NCI-H446 (cell line): ENCODE measurements at places on chromosomes 3 and 15.

DNA sequence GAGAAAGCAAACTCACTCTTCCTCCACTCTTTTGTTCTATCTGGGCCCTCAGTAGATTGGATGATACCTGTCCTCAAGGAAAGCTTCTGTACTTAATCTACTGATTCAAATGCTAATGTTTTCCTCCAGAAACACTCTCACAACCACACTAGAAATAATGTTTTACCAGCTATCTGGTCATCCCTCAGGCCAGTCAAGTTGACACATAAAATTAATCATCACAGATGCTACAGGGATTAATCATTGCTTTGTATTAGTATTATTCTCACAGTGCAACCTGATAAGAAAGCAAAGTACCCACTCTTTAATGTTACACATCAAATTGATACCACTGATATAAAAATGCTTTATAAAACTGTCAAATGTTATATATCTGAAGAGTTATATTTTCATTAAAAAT, 52.9 kb upstream of the ARL6 start:
- no peak for DNase-seq

DNA sequence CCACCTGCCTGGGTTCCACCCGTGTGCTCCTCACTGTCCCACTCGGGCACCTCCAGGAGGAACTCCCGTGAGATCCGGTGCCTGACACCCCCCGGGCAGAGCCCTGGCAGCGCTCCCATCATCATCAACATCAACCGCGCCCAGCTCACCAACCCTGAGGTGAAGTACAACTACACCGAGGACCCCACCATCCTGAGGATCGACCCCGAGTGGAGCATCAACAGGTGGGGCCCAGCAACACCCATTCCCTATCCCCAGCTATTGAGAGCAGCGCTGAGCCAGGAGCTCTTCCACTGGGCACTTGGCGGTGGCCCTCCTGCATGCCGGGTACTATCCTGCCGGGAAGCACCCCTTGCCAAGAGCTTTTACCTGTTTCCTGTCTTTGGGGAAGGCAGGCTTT, 33.5 kb downstream of the PLXNA1 start:
- no peak for DNase-seq

DNA sequence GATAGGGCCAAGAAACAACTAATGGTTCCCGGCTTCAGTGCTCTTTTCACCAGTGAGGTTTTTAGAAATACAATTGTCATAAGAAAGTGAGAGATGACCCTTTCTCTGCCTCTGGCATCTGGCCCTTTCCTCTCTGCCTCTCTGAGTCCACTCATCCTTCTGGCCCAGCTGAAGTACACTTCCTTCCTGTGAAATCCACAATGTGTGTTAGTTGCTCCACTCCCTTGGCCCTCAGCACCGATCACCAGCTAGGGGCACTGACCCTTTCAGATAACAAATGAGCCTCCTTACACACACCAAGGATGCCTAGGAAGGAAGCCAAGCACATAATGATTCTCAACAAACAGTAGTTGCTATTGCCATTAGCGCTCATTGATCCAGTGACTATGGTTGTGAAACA, 2.9 kb upstream of the CAV3 start:
- no peak for DNase-seq

DNA sequence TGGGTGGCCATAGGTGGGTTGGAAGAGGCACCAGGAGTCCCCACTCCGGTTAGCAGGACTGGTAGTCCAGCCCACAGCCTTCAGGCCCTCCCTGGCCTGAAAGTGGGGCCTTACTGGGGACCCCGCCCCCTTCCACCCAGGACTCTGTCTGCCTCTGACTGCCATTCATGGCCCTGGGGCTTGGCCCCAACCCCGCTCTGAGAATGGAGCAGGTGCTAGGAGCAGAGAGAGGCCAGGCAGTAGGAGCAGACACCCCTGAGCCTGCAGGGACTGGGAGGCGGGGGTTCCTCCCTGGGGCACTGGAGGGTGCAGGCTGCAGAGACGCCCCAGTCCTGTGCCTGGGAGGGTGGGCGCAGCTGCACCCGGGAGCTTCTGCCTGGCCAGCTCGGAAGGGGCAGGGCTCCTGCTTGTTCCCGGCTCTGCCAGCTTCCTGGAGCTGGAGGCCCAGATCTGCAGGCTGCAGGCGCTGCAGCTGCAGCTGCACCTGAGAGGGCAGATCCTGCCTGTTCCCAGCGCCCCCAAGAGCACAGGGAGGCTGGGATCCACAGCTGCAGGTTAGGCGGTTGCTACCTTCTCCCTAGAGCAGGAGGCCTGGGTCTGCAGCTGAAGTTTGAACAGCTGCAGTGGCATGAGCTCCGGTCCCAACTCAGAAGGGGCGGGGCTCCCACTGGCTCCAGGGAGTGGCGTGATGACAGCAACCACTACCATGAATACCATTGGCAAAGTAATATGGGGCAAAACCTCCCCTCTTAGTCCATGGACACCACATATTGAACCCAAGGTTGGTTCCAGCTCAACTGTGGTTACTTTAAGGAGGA, 194.7 kb downstream of the SQOR start:
- DNase-seq, result no peak

GRCh38 chr15:80072285-80072994, 13.0 kb downstream of the ZFAND6 start:
- peak; percentile 73 for DNase-seq

- no peak for DNase-seq
These were observed at the start of gene TRANK1 for GRCh38 chr3:36944641-36945270. Gene TRANK1 (minus strand): TSS chr3:36945054. CDS start chr3:36944809, 245 bp downstream.

GRCh38 chr3:160265088-160265487, 39.9 kb downstream of the C3orf80 start:
- DNase-seq, result no peak

- no peak for DNase-seq
These were observed 25.8 kb downstream of the LRRK1 start for GRCh38 chr15:100944986-100945385.

DNA sequence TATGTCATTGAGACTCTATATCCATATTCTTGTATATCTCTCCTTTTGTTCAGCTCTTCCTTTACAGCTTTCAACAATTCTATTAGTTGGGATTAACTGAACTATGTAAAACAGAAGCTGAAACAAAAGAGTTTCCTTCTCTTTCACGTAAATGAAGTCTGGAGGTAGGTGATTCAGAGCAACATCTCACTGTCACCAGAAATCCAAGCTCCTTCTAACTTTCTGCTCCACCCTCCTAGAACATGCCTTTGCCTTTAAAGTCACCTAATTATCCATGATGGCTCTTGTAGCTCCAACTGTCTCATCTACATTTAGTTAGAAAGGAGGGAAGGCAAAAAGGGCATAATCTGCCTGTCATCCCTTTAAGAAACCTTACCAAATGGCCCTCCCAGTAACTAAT, 458.2 kb upstream of the MDFIC2 start:
- no peak for DNase-seq

GRCh38 chr3:136995652-136996051, 37.9 kb downstream of the IL20RB start:
- no peak for DNase-seq

DNA sequence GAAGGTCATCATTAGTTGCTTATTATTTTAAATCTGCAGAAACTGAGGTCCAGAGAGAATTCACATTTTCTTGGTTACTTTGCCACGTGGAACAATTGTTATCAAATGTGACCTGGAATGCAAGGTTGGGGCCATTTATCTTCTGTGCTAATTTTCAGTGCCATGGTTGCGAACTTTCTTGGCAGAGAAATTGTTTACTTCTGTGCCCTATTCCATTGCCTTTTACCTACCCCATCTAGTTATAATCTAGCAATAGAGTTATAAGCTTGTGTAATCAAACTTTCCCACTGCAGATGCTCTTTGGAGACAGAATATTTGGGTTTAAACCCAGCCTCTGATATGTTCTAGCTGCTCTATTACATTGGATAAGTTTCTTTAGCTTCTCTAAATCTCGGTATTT, 242.9 kb downstream of the LPP start:
- DNase-seq, result no peak

DNA sequence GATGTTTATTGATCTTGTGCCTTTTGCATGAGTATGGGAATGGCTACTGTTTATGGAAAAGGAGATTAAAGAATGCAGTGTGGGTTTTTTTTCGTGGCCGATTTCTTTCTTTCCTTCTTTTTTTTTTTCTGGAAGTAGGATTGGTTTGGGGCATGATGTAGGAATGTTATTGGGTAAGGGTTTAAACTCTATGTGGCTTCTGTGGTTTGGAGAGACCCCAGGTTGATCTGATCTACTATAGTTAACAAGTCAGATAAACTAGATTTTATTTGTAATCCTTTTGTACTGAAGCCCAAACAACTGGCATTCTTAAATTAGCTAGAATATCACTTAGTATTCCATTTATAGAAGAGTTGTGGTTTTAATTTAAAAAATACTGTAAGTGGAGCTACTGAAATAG, 304.8 kb downstream of the LPP start:
- no peak for DNase-seq

DNA sequence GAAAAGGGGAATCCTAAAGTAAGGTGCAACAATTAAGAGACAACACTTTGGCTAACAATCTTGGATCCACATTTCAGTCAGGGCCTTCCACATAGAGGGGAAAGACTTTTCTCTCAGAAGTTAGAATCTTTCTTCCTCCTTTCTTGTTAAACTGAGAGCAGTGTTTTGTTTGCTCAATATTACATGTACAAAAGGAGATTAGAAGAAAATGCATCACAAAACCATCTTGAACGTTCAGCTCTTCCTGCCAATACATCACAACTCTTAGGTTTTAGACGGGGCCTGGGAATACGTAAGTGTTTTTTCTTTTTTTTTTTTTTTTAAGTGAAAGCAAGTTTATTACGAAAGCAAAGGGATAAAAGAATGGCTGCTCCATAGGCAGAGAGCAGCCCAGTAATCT, 39.1 kb downstream of the MAP2K1 start:
- no peak for DNase-seq

DNA sequence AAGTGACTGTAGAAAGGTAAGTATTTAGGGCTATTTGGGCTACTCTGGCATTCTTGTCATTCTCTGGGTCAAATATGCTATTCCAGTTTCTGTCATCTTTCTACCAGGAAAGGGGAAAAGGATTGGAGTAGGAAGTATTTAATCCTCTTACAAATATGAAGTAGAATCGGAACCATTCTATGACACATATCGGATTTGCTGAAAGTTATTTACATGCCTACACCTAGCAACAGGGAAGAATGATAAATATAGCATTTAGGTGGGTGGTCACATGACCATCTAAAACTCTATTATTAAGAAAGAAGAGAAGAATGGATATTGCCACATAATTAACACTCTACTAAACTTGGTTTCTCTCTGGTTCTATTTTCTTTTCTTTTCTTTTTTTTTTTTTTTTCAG, 1353.1 kb downstream of the ZPLD1 start:
- DNase-seq, result no peak

- peak; percentile 64 for DNase-seq
These were observed 21.6 kb upstream of the PSTPIP1 start for GRCh38 chr15:76973362-76973743.

GRCh38 chr3:142888099-142888480, 793 bp downstream of the PCOLCE2 start:
- DNase-seq, result peak; percentile 94

GRCh38 chr3:183818041-183818620, 7.2 kb downstream of the MAP6D1 start:
- DNase-seq, result no peak

- no peak for DNase-seq
These were observed 6.1 kb downstream of the SCAP start for GRCh38 chr3:47469616-47470015.

DNA sequence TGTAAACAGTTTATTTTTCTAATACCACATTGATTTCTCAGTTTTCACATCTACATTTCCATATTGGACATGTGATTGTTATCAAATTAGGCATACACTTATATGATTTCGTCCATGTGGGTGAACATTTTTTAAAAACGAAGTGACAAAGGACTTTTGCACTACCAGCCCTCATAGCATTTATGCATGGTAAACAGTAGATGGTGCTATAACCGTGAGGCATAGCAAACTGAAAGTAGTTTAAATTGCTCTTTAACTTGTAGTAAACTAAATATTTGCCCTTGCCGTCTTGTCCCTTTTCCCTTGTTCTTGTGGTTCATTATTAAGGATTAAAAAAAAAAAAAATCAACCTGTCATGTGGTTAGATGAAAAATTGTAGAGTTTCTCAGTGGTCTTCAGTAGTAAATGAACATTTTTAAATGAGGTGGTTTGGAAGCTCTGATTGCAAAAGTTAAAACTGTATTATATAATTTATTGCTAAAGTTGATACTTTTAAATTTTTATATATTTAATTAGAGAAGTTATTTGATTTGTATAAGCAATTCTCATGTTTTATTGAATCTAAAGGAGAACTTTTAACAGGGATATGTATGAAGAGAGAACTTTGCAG, 24.0 kb downstream of the STX19 start:
- peak; percentile 39 for DNase-seq

- no peak for DNase-seq
These were observed at the start of gene ZBTB38 for GRCh38 chr3:141368062-141368924. Gene ZBTB38 (plus strand): TSS chr3:141368504. CDS start chr3:141442389, 73,885 bp downstream.

DNA sequence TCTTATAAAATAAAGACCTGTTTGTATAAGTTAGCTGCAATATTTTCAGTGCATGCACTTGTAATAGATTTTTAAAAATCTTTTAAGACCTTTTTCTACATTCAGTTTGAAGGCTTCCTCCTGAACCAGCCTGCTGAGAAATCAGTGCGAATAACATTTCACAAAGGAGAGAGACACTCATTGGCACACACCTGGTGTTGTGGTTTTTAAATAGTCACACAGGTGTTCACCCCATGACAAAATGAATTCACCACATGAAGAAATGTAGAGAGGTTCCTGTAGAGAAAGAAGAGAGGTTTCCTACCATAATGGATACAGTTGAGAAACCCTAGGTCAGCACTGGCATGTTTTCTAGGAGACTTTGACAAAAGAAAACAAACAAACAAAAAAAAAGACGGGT, 237.3 kb downstream of the CNTN6 start:
- no peak for DNase-seq

DNA sequence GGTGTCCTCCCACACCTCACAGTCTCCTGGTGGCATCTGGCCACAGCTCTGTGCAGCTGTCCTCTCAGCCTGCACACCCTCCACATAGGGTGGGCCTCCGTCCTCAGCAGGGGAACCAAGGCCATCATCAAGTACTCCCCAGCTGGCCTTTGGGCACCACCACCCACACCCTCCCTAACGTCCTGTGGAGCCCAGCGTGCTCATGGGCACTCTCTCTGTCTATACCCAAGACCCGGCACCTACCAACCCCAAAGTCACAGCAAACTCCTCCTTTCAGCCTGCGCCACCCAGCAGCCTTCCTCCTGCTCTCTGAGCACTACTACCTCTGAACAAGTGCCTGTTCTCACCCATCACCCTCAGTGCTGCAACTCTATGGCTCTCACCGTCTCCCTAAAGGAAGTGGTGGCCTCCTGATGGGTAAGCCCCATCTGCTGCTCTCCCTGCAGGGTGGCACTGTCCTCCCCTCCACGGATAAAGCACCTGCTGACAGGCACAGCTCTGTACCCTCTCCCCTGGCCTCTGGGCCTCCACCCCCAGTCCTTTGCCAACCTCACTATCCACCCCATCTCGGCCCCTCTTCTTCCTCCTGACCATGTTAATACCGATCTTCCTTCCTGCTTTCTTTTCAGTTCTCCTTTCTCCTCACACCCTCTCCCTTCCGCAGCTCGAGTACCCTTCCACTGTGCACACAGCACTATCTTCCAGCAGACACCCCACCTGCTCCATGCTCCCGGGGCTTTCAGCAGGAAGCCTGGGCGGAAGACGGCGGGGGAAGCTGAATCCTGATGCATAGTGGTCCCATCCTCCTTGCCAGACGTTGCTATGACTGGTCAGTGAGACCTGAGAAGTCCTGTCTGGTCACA, 31.5 kb downstream of the SLC41A3 start:
- no peak for DNase-seq
